ENCODE measurements at places on chromosomes 4 and X.

DNA sequence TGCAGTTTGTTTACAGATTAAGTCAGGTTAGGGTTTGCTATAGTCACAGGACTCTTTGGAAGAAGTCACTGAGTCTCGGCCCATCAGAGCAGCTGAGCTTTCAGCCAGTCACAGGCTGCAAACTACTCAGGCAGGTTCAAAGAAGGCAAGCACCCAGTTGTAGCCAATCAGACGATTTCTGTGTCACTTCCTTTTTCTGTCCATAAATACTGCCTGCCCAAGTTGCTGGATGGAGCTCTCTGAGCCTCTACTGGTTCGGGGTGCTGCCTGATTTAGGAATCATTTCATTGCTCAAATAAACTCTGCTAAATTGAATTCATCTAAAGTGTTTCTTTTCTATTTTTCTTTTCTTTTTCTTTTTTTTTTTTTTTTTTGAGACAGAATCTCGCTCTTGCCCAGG is 7.3 kb upstream of the SH3BP2 start:
- DNase-seq: no peak

GRCh38 chr4:160319221-160319867 is 1216.5 kb downstream of the RAPGEF2 start:
- no peak for DNase-seq

DNA sequence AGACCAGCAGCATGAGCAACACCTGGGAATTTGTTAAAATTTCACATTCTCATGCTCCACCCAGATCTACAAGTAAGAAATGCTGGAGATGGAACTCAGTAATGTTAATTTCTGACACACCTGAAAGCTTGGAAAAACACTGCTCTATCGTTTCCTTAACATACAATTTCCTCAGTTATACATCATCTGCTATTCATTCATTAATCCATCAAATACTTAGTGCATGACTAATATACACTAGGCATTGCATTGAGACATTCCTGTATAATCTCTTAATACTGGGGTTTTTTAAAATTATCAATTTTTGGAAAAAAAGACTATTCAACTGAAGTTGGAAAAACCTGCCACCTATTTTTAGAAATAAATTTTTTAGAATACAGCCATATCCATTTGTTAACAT is 106.1 kb downstream of the CHM start:
- DNase-seq: no peak

DNA sequence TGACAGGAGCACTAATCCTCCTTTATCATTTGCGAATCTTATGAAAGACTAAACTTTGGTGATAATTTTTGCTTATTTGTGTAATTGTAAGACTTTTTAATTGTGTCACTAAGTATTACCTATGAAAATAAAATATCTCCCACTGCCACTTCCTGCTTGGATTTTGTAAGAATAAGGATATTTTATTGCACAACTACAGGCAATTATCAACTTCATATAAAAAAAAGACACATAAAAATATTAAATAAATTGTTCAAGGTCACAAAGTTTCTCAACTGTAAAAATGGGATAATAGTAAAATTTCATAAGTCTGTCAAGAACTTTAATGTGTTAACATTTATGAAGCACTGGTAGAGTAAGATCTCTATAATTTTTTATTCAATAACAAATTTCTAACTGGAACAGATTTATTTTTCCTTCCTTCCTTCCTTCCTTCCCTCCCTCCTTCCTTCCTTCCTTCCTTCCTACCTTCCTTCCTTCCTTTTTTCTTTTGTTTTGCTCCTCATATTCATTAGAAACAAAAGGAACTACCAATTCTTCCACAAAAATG is 527.6 kb upstream of the FAM47C start:
- no peak for DNase-seq

Measured in activated CD4-positive, CD25-positive, alpha-beta regulatory T cell (primary cell).